ENCODE measurements at places on chromosomes 11 and 22. TPM values are rescaled to one million over a fixed set of nuclear protein-coding genes. Genes with fewer than 3 reads are reported as not detected.

UBQLNL gene
- total RNA-seq = 0.25 TPM

CRYBA4 gene
- total RNA-seq = not detected

HEPN1 gene
- total RNA-seq = not detected

TPP1 gene
- total RNA-seq = 49.5 TPM

KCNQ1 gene
- total RNA-seq = 0.38 TPM

POU2AF3 gene
- 0.33 TPM for total RNA-seq

EFEMP2 gene
- total RNA-seq = 161 TPM

ADM2 gene
- 5.9 TPM for total RNA-seq

CLTCL1 gene
- total RNA-seq = 17.1 TPM

TPST2 gene
- 26.2 TPM for total RNA-seq

GCAT gene
- total RNA-seq = 23.1 TPM

TMPRSS6 gene
- total RNA-seq = not detected

LARGE1 gene
- total RNA-seq = 9.8 TPM

E2F8 gene
- total RNA-seq = 4.6 TPM

KCNK7 gene
- total RNA-seq = not detected

LIF gene
- total RNA-seq = 42.5 TPM

NTM gene
- 48.8 TPM for total RNA-seq

SCGB1A1 gene
- total RNA-seq = not detected

RAC2 gene
- 104 TPM for total RNA-seq

TTC28 gene
- total RNA-seq = 28.9 TPM

GPHA2 gene
- not detected for total RNA-seq

DAGLA gene
- total RNA-seq = 7.6 TPM

MCAT gene
- total RNA-seq = 29.3 TPM

PLAAT5 gene
- 0.16 TPM for total RNA-seq

ADORA2A gene
- 4.2 TPM for total RNA-seq

UBQLN3 gene
- total RNA-seq = not detected

GLYATL2 gene
- 0.38 TPM for total RNA-seq

SLC22A6 gene
- total RNA-seq = not detected

NUDT8 gene
- 27.5 TPM for total RNA-seq

CCDC89 gene
- total RNA-seq = 1.3 TPM

B3GAT1 gene
- total RNA-seq = under 0.01 TPM

APLP2 gene
- 198 TPM for total RNA-seq

TAGLN gene
- total RNA-seq = 1,450 TPM

ZC3H12C gene
- total RNA-seq = 5.5 TPM

SPATA19 gene
- total RNA-seq = not detected

PTPN5 gene
- total RNA-seq = not detected

THAP12 gene
- total RNA-seq = 13.1 TPM

SEC14L2 gene
- total RNA-seq = 28.3 TPM

MAPK11 gene
- 19.8 TPM for total RNA-seq

LGR4 gene
- total RNA-seq = 41.5 TPM
